ENCODE measurements at places on chromosomes 3 and 15.

DNA sequence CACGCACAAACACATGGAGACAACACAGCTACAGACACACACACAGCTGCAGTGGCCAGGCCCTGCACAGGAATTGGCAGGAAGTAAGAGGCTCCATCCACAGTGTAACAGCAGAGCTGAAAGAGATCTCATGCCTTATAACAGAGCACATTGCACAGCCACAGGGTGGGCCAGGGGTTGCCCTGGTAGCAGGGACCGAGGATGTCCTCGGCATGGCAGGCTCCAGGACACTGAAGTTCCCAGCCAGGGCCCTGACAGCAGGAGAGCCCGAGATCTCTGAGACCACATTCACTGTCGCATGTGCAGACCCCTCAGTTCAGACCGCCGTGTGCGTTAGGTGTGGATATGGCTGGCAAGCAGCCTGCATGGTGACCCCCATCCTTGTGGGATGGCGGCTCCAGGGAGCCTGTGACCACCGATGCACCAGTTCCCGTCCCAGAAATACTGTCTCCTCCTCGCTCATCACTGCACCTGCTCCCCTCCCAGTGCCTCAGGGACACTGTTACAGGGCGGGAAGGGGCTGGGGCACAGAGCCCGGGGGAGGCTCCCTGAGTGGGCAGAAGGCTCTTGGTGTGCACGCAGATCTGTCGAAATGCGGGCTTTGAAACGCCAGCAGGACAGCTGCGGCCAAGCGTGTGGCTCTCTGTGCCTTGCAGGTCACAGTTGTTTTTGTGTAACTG lies 1.5 kb upstream of the OCA2 start:
- no peak for DNase-seq

- DNase-seq = peak; percentile 14
Measured at GRCh38 chr15:33236841-33237509, 42.5 kb upstream of the FMN1 start.

- DNase-seq = no peak
Measured at GRCh38 chr3:10453431-10454163, 51.8 kb downstream of the ATP2B2 start.

DNA sequence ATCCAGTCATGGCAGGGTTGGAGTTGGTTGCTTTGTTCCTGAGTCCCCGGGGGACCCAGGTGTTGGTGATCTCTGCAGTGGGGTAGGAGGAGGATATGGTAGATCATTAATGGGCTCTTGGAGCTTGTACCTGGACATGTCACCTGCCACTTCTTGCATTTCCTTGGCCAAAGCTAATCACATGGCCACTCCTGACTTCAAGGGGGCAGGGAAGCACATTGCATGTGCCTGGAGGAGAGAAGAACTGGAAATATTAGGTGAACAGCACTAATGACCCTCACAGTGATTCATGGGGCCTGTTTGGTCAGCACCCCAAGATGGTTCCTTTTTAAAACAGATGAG lies 87.1 kb upstream of the MYZAP start:
- DNase-seq = no peak

DNA sequence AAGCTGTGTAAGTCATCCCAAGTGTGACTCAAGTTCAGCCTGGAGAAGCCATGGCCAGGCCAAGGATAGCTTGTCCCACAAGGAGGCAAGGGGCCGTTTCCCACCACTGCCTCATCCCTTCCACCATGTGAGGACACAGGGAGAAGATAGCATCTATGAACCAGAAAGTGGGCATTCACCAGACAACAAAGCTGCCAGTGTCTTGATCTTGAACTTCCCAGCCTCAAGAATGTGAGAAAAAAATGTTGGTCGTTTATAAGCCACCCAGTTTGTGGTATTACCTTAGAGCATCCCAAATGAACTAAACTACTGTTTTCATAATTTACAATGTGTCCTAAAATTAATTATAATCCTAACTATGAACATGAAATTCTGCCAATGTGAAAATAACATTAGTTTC lies 930.8 kb upstream of the CFAP20DC start:
- DNase-seq = no peak

DNA sequence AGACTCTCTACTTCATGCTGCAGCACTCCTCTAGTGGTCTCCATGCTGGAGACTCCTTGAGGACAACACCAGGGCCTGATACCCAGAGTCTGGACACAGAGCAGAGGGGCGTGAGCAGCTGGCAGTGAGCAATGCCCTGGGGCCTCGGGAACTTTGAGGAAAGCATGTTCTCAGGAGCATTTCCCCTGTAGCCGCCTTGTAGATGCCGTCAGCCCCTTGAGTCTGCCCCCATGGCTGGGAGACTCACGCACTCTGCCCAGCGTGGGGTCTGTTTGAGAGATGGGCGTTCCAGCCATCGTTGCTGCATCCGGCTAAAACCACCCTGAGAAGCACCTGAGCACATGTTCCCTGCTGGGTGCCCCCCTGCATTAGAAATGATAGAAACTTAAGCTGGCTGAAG lies 56.8 kb downstream of the PLXNA1 start:
- no peak for DNase-seq

DNA sequence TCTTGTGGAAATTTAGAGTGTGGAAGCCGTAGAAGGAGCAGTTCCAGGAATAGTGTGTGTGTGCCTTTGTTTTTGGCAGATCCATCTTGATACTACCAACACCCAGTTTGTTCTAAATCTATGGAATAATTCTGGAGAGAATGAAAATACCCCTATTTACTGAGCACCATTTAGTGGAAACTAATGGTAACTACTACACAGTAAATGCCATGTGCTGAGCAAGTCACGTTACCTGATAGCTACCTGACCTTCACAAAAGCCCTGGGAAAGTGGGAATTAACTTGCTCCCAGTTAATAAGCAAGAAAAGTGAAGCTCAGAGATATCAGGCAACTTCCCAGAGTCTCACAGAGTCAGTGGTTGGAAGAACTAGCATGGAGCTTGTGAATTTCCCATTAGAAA lies 137.7 kb downstream of the ARPP21 start:
- no peak for DNase-seq

DNA sequence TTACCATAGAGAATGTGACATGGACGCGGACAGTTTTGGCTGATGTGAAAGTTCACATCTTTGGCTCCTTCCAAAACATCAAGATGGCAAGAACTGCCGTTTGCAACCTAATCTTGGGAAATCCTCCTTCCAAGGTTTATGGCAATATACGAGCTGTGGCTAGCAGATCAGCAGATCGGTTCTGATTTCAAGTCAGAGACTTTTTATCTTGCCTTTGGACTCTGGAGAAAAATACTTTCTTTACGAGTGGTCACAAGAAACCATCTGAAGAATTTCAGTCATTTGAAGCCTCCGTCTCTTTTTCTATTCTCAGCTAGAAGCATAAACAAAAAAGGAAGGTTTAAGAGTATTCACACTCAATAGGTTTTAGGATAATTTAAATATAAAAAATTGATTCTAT lies 153.5 kb upstream of the MEIS2 start:
- DNase-seq = no peak

- DNase-seq = no peak
Measured at GRCh38 chr3:10596746-10597448, 91.5 kb upstream of the ATP2B2 start.

DNA sequence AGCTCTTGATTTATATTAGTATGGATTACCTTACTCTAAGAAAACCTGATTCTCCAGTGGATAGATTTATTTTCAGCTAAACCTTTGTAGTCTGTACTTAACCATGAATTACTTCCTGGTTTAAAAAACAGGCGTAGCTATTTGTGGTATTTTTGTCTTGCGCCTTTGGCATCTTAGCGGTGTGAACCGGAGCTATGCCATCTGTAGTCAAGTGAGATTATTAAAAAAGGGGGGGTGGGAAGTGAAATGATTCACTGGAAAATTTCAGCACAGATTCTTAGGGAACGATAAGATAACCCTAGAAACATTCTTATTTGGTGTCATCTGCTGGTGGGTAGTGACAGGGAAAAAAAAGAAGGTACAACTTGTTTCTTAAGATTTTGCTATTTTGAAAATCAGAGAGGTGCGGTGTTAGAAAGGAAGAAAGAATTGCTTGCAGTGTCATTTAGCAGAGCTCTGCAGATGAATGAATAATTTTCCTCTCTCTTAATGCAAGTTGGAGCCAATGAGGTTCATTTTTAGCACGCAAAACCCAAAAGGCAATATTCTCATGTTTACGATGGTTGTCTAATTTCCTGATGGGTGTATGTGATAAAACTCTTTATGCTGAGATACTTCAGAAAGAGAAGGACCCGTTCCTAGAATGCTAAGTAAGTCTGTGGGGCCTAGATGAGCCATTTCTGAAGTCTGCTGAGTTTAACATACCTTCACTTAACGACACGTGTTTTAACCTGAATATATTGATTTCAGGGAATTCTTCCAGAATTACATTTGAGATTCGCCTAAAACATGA lies 44.0 kb downstream of the PSMD6 start:
- peak; percentile 42 for DNase-seq

DNA sequence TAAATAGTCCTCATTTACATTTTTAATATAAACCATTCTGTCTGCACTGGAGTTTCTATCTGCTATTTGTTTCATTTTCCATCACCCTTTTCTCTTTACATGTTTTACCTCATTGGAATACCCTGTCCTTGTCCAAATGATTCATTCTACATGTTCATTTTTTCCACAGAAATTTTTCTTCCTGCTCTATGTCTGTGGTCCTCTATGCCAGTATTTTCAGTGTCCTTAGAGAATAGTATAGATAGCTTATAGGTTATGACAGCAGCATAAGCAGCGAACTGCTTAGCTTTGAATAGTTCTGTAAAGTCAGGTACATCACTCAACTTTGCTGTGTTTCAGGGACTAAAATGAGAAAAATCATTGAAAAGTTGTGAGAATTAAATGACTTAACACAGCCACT lies 742.3 kb upstream of the CBLB start:
- DNase-seq = no peak

DNA sequence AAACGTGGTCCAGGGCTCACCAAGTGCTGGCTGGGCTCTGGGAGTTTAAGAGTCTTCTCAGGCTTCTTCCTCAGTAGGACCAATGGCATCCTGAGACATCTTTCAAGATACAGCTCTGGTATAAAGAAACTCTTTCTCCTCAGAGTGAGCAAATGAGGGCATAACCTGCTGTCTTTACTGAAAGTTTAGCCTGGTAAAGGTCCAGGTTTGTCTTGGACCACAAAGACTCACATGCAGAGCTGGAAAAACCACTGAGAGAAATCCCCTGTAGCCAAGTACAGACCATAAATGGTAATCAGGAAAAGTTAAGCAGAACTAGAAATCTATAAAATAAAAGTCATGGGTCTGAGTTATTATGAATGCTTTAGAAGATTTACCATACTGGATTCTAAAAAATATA lies 23.1 kb downstream of the CD47 start:
- DNase-seq = no peak

DNA sequence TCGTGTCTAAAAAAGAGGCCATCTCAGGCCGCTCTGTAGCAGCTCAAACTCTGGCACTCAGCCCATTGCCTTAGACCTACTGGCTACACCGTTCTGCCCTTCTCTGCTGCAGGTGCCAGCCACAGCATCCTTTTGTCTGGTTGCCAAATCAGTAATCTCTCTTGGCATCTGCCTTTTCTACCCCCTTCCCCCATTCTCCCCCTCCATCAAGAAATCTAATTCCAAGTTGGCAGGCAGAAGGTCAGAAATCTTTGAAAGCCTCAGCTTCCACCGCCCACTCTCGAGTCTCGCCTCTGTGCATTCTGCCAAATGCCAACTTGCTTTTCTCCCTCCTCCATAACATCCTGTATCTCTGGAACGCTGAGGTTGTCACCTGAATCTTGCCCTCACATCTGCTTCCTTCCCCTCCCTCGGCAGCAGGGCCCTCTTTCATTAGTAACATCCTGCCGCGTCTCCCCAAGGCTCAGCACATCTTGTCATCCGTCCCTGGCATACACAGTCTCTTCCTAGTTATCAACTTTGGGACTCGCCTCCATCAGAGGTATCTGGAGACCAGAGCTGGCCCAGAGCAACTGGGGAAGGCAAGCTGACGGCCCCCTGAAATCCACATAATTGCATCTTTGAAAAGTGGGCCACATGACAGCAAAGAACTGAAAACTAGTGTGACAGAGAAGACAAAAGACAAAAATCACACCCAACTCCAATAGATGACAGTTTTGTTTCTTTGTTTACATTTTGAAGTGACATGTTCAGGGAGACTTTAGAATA lies 312.0 kb upstream of the CCDC54 start:
- DNase-seq = no peak

DNA sequence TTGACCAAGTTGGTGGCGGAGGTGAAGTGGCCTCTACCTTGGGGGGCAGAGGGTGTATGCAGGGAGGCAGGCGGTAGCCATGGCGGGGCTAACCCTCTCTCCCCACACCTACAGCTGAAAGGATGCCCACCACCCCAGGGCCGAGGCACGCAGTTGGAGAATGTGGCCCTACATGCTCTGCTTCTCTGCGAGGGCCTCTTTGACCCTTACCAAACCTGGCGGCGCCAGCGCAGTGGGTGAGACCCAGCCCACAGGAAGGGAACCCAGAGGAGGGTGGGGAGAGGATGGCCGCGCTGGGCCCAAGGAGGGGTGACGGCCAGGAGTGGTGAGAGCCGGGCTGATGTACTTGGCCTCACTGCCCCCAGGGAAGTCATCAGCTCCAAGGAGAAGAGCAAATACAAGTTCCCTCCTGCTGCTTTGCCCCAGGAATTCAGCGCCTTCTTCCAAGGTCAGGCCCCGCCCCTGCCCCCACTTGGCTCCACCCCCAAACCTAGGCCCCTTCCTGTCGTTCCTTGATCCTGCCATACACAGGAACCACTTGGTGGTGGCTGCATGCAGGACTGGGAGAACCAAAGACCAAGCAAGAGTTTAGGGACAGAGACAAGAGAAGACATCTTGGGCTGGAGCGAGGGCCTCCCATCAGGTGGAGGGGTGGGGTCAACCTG lies 9.8 kb downstream of the NBEAL2 start:
- peak; percentile 23 for DNase-seq

DNA sequence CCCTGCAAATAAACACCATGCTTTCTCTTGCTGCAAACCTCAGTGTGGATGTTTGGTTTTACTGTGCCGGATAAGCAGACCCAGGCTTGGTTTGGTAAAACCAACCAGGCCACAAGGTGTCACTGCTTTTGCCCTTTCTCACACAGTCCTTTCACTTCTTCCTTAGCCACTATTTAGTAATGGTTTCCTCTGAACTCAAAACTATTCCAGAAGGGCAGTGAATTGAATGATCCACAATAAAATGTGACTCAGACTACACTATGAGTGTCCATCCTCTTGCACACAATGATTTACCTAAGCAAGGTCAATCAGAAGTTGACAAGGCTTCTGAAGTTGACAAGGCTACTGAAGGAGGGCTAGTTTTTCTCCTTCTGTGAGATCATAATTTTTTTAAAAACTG lies 552.4 kb upstream of the CCDC54 start:
- no peak for DNase-seq

DNA sequence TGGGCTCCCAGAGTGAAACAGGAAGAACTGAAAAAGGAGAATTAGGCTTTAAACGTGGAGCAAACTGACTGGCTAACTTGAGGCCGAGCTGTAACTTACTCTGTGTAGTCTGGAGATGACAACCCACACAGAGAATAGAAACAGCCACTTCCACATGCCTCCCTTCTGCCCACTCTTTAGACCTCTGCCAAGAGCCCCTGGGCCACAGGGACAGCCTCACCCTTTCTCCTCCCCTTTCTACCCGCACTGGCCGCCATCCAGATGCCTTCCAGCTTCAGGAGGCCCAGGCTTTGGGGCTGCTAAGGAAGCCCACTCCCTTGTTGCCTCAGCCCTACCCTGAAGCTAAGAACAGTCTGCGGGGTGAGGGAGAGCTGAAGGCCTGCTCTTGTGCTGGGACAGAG lies 6.8 kb downstream of the ARHGAP31 start:
- DNase-seq = peak; percentile 92
